ENCODE measurements at places on chromosomes 11 and 22. TPM values are rescaled to one million over a fixed set of nuclear protein-coding genes. Genes with fewer than 3 reads are reported as not detected.

CKAP5 gene
- 111 TPM for polyA plus RNA-seq

LMNTD2 gene
- polyA plus RNA-seq, result 2.5 TPM

SMTNL1 gene
- polyA plus RNA-seq, result not detected

YPEL4 gene
- polyA plus RNA-seq, result 0.26 TPM

CARD16 gene
- 2.6 TPM for polyA plus RNA-seq

SYT13 gene
- not detected for polyA plus RNA-seq

PGA5 gene
- not detected for polyA plus RNA-seq

TEX12 gene
- not detected for polyA plus RNA-seq

TREH gene
- not detected for polyA plus RNA-seq

P2RY6 gene
- polyA plus RNA-seq, result 0.56 TPM

MS4A3 gene
- not detected for polyA plus RNA-seq

TLCD5 gene
- 8.0 TPM for polyA plus RNA-seq

FAM118B gene
- 24.5 TPM for polyA plus RNA-seq

SCN4B gene
- 0.36 TPM for polyA plus RNA-seq

DNA sequence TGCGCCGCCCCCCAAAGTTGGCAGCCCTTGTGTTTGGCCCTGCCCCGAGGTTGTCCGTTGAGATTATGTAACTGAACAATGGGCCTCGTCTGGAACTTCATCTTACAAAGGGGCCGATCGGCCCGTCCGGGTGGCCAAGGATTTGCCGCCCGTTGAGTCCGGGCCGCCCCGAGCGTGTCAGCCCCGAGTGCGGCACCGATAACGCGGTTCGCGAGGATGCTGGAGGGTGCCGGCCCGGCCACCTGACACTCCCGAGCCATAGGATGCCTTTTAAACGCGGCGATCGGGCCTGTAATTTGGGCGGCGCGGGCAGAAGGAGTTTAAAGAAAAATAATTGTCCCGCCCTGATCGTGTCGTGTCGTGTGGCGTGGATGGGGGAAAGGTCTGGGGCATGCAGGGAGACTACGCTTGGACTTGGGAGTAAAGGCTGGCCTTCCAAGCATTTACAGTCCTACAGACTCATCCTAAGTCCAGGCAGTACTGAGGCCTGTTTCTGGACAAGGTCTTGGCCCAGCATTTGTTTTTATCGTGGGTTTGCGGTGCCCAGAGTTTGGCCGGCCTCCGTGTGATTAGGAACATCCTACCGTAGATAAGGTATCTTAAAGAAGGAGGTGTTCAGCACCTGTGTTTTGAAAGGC lies 1.3 kb downstream of the WEE1 start:
- no peak for DNase-seq

GRCh38 chr11:70477176-70477575 lies 78.8 kb downstream of the CTTN start:
- DNase-seq, result no peak

DNA sequence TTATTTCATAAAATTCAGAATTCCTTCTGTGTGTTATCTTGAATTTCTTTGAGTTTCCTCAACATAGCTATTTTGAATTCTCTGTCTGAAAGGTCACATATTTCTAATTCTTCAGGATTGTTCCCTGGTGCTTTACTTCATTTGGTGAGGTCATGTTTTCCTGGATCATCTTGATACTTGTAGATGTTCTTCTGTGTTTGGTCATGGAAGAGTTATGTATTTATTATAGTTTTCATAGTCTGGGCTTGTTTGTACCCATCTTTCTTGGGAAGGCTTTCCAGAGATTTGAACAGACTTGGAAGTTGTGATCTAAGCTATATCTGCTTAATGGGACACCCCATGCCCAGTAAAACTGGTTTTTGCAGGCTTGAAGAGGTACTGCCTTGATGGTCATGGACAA lies 149.6 kb downstream of the METTL15 start:
- DNase-seq, result no peak

- DNase-seq, result peak; percentile 77
Observed at GRCh38 chr11:86089659-86090058, 20.8 kb upstream of the PICALM start.

DNA sequence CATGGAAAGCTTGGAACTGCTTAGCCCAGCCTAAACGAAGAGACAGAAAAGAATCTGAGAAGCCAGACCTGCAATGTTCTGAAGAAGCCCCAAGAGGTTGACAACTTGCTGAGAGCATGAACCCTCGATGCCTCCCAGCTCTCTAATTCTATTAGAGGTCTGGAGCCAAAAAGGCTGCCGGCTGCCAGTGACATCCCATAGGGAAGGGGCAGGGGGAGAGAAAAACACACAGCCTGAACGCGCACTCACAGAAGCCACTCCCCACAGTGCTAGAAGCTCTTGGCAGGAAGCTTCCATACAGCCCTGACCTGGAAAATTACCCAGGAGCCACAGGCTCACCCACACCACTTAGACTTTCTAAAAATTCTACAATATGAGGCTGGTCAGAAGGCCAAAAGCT lies 18.3 kb downstream of the POLDIP3 start:
- no peak for DNase-seq

DNA sequence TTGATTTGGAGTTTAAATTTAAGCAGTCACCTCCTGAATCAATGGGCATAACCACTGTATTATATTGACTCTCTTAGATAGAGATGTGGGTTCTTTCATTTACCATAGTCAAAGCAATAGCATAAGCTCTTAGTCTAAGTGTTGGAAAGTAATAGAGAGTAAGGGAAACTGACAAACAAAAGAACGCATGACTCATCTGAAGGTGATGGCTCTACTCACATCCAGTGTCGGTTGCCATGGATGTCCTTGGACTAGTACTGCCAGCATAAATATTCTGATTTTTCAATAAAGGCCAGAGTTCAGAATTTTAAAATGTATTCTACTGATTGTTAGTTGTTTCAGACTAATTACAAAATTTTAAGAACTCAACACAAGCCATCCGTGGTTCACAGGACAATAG lies 444.9 kb upstream of the DDI1 start:
- DNase-seq, result no peak

GRCh38 chr11:6603287-6604080 lies at the start of the genes ILK and RRP8:
Gene ILK, plus strand, starts transcription at chr11:6603774. Its CDS starts 498 bp downstream, at chr11:6604272.
Gene RRP8, minus strand, starts transcription at chr11:6603616. Its CDS starts 114 bp downstream, at chr11:6603502.
- DNase-seq, result peak; percentile 45

DNA sequence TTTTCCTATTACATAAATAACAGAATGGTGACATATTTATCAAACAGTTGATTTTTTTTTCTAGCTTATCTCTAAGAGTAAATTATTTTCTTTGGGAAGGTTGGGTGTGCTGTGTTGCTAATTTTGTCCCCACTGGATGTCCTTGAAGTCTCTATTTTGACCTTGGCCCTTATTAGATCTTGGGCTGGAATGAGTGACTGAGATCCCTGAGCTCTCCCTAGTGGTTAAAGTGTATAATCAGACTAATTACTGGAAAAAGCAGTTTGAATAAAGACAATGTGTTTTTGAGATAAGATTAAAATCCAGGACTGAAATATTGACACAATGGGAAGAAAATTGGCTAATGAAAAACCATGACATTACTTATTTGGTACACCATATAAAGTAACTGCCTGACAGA lies 56.1 kb downstream of the AASDHPPT start:
- DNase-seq, result no peak

DNA sequence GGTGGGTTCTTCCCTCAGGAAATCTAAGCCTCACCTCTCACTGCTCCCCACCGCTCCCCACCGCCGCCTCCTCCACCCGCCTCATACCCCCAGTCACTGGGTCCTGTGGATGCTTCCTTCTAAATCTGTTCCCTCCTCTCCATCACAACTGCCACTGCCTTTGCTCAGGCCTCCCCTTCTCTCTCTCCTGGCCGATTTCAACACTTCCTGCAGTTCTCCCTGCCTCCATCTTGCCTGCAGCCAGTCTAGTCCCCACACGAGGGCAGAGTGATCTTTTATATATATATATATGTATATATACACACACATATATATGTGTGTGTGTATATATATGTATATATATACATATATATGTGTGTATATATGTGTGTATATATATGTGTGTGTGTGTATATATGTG lies 27.8 kb downstream of the CREB3L1 start:
- DNase-seq, result no peak

- peak; percentile 73 for DNase-seq
Observed at GRCh38 chr11:12841946-12842630, 167.0 kb upstream of the RASSF10 start.

DNA sequence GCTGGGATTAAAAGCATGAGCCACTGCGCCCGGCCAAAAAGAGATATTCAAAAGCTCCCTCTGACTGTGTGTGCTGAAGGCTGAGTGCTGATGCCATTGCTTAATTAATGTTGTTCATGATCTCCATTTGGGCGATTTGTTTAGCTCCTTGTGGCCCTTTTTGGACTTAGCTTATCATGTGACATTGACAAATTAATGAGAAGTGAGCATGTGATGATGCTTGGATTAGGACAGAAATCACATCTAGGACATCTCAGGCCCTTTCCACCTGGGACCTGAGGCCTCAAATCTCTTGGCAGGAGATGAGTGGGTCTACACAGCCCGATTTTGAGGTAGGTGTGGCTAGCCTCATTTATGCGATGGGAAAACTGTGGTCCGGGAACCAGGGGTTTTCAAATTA lies 10.4 kb downstream of the EHF start:
- DNase-seq, result no peak

- DNase-seq, result no peak
Observed at GRCh38 chr22:22940961-22941605, 53.5 kb downstream of the IGLL5 start.

- no peak for DNase-seq
Observed at GRCh38 chr11:80698637-80699036, 1257.8 kb upstream of the TENM4 start.

GRCh38 chr11:63592975-63593395 lies 21.2 kb downstream of the PLAAT3 start:
- no peak for DNase-seq

DNA sequence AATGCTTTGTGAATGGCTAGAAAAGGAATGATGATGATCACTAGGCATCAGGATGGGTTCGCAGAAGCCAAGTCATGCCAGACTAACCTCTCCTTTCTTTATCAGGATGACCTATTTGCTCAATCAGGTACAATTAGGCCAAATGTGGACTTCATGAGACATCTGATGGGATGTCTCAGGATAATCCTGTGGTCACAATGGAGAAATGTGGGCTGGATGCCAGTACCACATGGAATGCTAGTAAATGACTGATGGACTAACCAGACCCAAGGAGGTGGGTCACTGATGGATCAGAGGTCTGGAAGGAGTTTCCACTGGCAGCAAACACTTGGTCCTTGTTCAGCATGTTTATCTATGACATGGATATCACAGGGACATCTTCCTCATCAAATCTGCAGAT lies 94.8 kb upstream of the PHOX2A start:
- DNase-seq, result no peak

DNA sequence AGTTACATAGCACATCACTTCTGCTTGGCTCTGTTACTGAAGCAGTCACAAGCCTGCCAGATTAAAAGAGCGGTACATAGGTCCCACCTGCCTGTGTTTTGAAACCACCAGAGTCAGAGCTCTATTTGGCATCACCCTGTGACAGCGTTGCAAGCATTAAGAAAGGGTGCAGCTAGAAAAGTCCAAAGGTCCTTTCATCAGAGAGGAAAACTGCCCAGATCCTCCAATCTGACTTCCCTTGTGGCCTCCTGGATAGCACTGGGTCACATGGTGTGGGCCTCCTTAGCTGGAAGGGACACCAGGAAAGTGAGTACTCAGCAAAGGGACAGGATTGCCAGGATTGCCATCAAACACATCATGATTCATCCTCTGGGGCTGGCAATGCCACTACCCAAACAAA lies 22.9 kb downstream of the STX3 start:
- DNase-seq, result no peak

DNA sequence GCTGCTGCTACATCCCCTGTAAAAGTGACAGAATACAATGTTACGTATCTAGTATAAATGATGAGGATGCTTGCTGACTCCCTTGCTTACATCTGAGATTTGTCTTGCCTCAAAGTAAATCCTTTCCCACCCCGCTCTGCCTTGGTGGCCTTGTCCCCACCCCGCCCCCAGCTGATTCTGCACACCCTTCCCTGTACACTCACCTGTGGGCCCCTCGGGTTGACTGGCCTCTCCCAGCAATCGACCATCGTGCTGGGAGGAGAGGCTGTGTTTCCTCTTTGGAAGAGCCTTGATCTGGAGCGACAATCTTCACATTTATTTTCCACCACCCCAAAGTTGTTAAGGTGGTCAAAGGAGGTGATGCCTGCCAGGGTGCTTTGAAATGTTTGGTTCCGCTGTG lies 249.4 kb downstream of the TBC1D22A start:
- no peak for DNase-seq

DNA sequence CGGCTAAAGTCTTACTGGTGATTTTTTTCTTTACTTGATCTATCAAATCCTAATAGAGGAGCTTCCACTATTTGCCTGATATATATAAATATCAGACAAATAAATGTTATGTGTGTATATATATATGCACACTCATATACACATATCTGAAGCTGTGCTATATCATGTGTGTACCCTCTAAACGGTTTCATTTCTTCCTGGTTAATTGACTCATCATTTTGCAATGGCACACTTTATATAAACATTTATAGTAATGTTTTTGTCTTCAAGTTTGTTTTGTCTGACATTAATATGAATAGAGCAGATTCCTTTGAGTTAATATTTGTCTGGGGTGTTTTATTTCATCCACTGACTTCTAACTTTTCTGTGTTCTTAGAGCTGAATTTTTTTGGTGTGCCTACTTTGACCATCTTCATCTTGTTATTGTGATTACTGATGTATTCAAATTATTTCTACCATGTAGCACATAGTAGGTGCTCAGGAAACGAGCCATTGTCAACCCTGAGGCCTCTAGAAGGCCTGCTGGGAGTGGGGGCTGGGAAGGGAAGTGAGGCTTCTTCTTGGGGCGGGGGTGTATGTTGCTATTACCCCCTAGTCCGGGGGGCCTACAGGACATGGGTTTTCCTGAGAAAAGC lies 82.6 kb downstream of the LRRC32 start:
- DNase-seq, result no peak

DNA sequence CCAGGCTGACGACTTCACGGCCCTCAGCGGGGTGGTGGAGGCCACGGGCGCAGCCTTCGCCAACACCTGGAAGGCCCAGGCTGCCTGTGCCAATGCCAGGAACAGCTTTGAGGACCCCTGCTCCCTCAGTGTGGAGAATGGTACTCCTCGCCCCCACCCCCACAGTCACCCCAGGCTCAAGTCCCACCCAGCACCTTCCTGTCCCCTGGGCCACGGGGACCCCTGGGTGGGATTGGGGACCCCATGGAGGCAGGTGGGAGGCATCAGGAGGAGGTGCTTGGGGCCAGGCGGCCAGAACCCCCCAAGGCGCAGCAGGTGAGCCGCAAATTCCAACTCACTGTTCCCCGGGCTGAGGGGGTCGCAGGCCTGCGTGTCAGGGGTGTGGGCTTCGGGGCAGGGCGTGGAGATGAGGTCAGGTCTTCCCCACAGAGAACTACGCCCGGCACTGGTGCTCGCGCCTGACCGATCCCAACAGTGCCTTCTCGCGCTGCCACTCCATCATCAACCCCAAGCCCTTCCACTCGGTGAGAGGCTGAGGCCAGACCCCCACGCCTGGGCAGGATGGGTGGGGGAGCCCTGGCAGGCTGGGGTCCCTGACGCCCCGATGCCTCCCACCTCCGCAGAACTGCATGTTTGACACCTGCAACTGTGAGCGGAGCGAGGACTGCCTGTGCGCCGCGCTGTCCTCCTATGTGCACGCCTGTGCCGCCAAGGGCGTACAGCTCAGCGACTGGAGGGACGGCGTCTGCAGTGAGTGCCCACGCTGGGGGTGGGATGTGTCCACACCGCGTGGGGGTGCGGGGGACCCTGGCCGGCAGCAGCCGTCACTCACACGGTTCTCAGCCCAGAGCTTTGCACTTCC lies 9.4 kb downstream of the MUC5B start:
- DNase-seq, result no peak

GRCh38 chr22:48261048-48261621 lies 1498.7 kb downstream of the TBC1D22A start:
- DNase-seq, result no peak

All from BJ (cell line).